ENCODE measurements at places on chromosomes 16 and 17.

- no peak for DNase-seq
Observed at GRCh38 chr17:21078016-21078780, 35.4 kb upstream of the USP22 start.

DNA sequence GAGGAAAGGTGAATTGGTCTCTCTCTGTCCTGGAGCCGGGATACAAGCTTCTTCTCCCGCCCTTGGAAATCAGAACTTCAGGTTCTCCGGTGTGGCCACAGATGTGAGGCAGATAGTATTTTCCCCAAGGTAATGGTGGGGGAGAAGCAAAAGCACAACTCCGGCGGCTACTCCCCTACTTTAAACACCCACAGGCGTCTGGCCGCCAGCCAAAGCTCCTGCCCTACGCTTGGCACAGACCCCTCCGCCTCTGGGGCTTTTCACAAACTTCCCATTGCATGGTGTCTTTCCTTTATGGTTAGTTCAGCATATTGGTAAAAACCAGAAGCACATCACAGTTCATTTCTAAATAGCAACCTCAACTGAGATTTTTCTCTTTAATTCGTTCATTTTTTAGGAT lies 39.4 kb upstream of the B4GALNT2 start:
- DNase-seq: peak; percentile 70

DNA sequence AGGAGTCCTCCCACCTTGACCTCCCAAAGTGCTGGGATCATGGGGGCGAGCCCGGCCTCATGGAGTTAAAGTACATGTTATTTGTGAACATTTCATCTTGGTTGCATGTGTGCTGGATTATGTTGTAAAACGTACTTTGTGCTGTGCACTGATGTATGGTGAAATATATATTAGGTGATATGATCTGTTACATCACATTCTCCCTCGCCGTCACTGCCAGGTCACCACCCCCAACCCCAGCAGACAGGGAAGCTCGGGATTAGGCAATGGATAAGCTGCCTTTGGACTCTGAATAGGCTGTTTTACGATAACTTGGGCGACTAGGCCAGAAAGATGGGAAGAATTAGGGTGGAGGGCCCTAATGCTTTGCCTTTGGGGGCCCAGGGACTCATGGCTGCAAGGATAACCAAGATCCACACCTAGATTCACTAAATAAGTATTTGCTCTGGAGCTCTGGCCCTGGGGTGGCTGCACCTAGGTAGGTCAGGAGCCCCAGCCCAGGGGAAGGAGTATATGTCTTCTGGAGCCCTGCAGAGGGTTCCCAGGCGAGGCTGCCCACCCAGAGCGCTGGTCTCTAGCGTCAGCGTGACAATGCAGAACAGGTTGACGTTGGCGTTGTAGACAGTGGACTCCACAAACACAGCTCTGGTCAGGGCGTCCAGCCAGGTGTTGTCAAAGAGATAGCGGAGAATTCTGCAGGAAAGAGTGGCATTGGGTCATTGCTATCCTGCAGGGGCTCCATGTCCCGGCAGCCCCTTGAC lies 27.1 kb upstream of the GCSH start:
- no peak for DNase-seq

- no peak for DNase-seq
Observed at GRCh38 chr17:82228842-82229697, at the start of gene SLC16A3. TSS of gene SLC16A3 (plus strand) at chr17:82229042. CDS start at chr17:82236009, 6,967 bp downstream.

DNA sequence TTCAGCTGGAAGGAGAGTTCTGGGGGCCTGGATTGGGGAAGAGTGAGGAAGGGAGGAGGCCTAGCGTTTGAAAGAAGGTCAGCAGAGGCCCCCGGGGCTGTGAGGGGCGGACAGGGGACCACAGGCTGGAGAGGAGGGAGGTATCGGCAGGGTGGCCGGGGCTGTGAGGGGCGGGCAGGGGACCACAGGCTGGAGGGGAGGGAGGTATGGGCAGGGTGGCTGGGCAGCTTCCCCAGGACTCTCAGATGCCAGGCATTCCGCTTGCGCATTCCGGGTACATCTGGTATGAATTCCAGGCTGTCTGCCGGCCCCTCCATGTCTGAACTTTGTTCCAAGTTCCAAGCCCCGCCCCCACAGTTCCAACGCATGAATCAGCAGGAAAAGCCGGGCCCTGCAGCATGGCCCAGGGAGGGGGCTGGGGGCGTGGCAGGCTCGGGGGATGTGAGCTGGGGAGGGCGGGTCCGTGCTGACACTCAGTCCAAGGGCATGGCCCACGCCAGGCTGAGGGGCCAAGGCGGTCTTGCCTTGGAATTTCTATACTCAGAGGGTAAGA lies 4.3 kb upstream of the TLCD2 start:
- peak; percentile 89 for DNase-seq

Measured in T47D (cell line).